Activated T-helper 2 cell treated with anti-CD3 and anti-CD28 coated beads, Interferon-gamma antibody, Interleukin-2, Interleukin-4, amounts not matched to agents 10 μg/mL and 5 μg/mL and 100 μg/mL, durations not matched to agents 14 hours and 24 hours and 36 hours (primary cell): ENCODE measurements at places on chromosomes 4 and X. TPM values are rescaled to one million over a fixed set of nuclear protein-coding genes. Genes with fewer than 3 reads are reported as not detected.

DNA sequence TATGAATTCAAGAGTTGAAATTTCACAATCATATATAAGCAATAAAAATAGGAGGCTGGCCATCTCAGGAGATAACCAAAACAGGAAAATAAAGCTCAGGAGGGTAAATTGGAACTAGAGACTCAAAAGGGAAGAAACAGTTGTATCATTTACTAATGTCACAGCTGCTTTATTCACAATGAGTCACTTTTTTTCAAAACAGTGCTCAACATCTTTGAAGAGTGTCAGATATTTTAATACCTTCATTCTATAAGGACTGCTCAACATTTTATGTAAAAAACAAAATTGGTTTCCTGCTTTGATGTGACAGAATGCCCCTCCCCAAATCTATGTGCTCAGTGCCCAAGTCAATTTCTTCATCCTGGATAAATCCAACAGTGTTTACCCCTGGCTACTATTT is 97.7 kb downstream of the DDX60 start:
- no peak for DNase-seq
- no peaks in the 10 kb centered on the region for H3K27me3 ChIP-seq
- peaks cover 5% of the 10 kb centered on the region for H3K4me1 ChIP-seq
- H3K36me3 ChIP-seq, result peaks cover 56% of the 10 kb centered on the region

GRCh38 chrX:71492231-71493065 is 40.5 kb upstream of the OGT start:
- peak overlapping the region; percentile 50 for H3K27ac ChIP-seq
- H3K36me3 ChIP-seq, result no peaks in the 10 kb centered on the region
- peak; percentile 35 for DNase-seq
- H3K27me3 ChIP-seq, result no peaks in the 10 kb centered on the region
- peaks cover 12% of the 10 kb centered on the region for H3K4me1 ChIP-seq
- peak overlapping the region; percentile 78 for H3K4me3 ChIP-seq

The TECRL gene
- not detected in 2 replicates for total RNA-seq

DNA sequence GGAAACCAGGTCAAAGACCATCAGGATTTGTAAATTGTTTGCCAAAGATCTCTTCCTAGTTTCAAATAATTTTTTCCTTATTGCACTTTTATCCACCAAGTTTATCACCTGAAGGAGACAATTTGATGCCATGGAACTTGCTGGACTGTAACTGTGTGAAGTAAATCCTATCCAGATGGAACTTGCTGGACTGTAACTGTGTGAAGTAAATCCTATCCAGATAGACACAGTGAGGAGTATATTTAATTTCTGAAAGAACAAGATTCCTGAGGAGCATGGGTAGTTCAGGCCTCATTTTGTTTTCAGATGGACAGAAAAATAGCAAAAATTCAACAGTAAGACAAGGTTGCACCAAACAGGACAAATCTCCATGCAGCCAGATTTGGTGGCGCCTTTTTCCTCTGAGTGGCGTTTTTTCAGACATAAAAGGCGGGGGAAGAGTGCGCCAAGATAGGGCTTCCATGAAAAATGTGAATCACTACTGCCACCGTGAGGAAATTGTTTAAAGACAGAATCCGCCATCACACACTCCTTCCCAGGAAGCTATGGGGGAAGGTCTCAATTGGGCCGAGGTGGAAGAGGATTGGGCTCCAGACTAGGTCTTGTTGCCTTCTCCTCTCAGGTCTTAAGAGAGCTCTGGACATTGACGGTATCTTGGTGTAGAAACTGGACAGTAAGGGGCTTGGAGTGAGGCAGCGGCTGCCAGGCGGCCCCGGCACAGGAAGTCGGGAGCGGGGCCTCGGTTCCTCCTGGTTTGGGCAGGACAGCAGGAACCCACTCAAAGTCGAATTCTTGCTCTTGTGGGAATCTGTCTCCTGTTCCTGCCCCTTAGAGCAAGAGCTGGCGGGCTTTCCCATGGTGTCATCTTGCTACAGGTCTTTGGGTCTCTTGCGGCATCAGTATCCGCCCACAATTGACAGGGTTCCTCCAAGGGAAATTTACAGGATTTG is 234.7 kb downstream of the OR13H1 start:
- H3K4me1 ChIP-seq, result no peaks in the 10 kb centered on the region
- H3K27me3 ChIP-seq, result no peaks in the 10 kb centered on the region
- no peak overlapping the region for H3K27ac ChIP-seq
- H3K4me3 ChIP-seq, result no peak overlapping the region
- no peak for DNase-seq

DNA sequence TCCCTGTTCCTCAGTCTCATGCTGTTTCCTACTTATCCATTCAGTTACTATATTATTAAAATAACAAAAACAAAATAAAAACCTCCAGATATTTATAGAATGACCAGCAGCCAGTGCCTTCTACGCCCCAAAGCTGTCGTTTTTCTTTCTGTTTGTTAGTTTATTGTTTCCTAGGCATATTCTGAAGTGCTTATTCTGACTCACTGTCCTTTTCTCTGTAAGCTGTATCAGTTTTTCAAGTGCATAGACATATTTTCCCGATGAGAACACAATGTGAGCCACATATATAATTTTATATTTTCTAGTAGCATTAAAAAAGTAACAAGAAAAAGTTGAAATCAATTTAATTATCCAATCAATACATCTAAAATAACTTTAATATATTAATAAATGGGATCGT is 2158.6 kb upstream of the TENM3 start:
- no peaks in the 10 kb centered on the region for H3K4me1 ChIP-seq
- H3K4me3 ChIP-seq, result no peak overlapping the region
- no peak overlapping the region for H3K27ac ChIP-seq
- H3K27me3 ChIP-seq, result no peaks in the 10 kb centered on the region
- H3K36me3 ChIP-seq, result no peaks in the 10 kb centered on the region
